Dermis lymphatic vessel endothelial cell (primary cell): ENCODE measurements at places on chromosomes 4 and X. TPM values are rescaled to one million over a fixed set of nuclear protein-coding genes. Genes with fewer than 3 reads are reported as not detected.

FAM9B gene
- total RNA-seq, result not detected in 2 replicates

CXorf49 gene
- total RNA-seq, result not detected in 2 replicates

AVPR2 gene
- 2.1 and 3.5 TPM in 2 replicates for total RNA-seq

MTMR8 gene
- 0.17 and 0.22 TPM in 2 replicates for total RNA-seq

ADRA2C gene
- total RNA-seq, result under 0.01 and 0.09 TPM in 2 replicates

CLCN4 gene
- total RNA-seq, result 4.9 and 5.0 TPM in 2 replicates

WAS gene
- total RNA-seq, result not detected in 2 replicates

ATP2B3 gene
- total RNA-seq, result under 0.01 TPM in 1 of 2 replicates, not detected in the other

CRLF2 gene
- not detected in 2 replicates for total RNA-seq

GPR173 gene
- total RNA-seq, result 1.1 and 1.5 TPM in 2 replicates

PABPC5 gene
- 0.33 and 1.7 TPM in 2 replicates for total RNA-seq

PFKFB1 gene
- total RNA-seq, result under 0.01 TPM in 2 replicates

PIGA gene
- 9.2 and 9.4 TPM in 2 replicates for total RNA-seq

GSX2 gene
- total RNA-seq, result not detected in 2 replicates

MSX1 gene
- 0.87 and 1.2 TPM in 2 replicates for total RNA-seq

MAGEC1 gene
- total RNA-seq, result not detected in 2 replicates

GUF1 gene
- total RNA-seq, result 6.2 and 10.5 TPM in 2 replicates

RNF212 gene
- 0.54 and 0.69 TPM in 2 replicates for total RNA-seq
